ENCODE measurements at places on chromosomes 11 and 22. TPM values are rescaled to one million over a fixed set of nuclear protein-coding genes. Genes with fewer than 3 reads are reported as not detected.

DNA sequence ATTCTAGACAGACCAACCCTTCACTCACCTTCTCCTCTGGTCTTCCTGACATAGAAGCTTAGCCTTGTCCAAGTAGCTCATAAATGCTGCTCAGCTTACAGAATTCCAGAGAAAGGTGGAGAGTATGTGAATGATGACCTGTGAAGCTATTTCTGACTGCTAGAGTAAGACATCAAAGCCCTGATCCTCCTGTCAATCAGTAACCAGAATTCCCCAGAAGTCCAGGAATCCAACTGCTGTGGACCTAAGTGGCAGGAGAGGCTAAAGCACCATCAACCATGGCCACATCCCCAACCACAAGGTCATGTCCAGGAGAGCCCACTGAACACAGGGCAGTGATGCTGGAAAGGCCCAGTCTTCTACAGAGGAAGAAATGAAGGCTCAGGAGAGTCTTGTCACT lies 2.6 kb downstream of the OR51G2 start:
- no peak for DNase-seq

DNA sequence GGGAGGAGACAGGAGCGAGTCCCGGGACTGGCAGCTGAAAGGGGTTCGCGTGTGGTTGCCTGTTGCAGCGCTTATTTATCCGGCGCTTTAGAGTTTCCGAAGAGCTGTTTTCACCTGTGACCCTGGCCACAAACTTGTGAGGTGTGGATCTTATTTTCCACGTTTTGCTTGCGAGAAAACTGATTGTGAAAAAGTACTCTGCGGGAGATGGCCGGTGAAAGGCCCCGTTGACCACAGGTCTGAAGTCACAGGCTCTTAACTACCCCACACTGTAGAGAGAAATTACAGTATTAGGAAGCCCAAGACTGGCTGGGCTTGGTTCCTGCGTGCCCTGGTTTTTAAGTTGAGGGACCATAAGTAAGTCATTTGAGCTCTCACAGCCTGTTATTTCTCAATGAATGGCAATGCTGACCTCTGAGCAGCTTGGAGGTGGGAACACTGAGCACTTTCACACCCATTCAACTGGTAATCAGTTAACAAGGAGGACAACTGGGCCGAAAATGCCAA lies 379 bp upstream of the RAB38 start:
- no peak for DNase-seq

- no peak for DNase-seq
These were observed 615.2 kb downstream of the BRD1 start for GRCh38 chr22:49212466-49212865.

Gene NXPE2
- not detected for total RNA-seq

- DNase-seq = no peak
These were observed 50.5 kb downstream of the RBX1 start for GRCh38 chr22:41001722-41002122.

GRCh38 chr11:69545976-69546617 lies 64.6 kb downstream of the LINC01488 start:
- DNase-seq = no peak

- no peak for DNase-seq
These were observed 71.5 kb upstream of the SORL1-AS1 start for GRCh38 chr11:121524233-121524631.

- no peak for DNase-seq
These were observed 16.9 kb downstream of the SAAL1 start for GRCh38 chr11:18088966-18089365.

Gene SORL1
- 4.7 TPM for total RNA-seq

DNA sequence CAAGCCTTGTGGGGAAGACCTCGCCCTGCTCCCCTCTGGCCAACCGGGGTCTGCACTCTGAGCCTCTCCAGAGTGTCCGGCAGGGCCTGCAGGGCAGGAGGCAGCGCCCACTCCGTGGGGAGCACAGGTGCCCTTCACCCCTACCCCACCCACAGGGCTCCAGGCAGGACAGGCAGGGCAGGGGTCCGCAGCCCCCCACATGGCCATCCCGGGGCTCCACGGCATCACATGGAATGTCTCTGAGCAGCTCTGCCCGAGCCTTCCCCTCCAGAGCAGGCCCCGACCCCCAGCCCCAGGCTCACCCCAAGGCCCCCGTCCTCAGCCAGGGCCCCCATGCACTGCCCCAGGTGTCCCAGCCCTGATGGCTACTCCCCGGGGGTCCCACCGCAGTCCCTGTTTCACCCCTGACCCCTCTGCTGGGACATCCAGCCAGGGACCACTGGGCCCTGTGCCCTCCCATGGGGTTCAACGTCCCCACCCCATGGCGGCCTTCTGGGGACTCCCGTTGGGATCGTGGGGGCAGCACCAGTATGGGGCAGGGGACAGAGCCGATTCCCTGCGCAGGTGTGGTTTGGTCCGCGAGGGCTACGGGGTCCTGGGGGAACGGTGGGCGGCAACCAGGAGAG lies 77.7 kb downstream of the BRD1 start:
- no peak for DNase-seq

DNA sequence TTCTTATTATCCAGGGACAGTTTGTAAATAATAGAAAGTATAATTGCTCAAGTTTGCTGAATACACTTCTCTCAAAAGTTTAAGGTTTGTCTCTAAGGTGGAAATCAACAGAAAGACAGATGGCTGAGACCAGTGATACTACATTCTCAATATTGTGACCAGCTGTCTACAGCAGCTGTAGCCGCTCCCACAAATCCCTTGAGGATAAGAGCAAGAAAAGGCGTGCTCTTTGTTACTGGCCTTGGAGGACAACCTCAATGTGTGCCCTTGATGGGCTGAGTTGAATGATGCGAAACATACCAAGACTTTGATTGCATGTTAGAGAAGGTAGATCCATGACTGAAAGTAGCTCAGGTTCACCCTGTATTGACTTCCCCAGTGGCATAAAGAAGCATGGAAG lies 6.1 kb downstream of the OR6M1 start:
- no peak for DNase-seq

GRCh38 chr11:2015025-2015424 lies 17.4 kb upstream of the H19 start:
- no peak for DNase-seq

- DNase-seq = no peak
These were observed 90.3 kb upstream of the BID start for GRCh38 chr22:17864398-17865182.

DNA sequence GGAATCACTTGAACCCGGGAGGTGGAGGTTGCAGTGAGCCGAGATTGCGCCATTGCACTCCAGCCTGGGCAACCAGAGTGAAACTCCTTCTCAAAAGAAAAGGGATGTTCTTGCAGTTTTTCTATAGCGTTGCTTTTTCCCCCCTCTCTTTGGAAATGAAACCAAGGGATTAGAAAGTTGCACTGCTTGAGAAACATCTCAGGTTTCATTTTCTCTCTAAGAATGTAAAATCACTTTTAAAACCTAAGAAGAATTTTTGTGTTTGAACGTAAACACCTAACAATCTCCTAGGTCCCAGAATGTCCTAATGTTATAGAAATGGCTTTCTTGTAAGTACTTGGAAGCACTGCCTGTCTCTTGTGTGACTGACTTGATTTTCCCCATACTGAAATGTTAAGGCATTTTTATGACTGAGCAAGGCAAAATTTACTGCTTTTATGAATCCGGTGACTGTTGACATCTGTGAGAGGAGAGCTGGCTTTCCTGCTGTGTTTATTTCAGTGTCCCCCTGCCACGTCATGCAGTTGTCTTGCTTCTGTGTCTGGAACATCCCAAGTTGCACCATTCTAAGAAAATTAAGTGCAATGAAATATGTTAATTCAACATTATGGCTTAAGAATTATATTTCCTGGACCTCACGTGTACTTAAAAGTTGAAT lies 37.7 kb downstream of the NF2 start:
- DNase-seq = no peak

Gene SERPING1
- total RNA-seq = 118 TPM

DNA sequence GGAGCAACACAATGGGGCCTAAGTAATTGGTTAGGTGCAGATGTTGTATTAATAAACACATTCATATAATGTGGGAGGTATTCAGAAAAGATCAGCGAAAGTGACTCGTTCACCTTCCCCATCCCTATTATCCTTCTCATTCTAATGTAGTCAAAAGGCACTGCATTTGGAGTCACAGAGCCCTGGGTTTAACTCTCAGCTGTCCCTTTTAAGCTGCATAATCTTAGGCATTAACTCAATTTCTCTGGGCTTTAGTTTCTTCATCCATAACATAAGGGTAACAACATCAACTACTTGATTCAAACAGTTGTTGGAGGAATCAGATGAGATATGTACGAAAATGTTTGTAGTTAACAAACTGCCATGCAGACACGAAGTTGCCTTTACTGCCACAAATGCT lies 187.6 kb upstream of the PITPNB start:
- DNase-seq = no peak

Gene INPP5J
- total RNA-seq = 15.4 TPM

Gene C11orf91
- total RNA-seq = not detected

Gene CDC42EP1
- 15.4 TPM for total RNA-seq

DNA sequence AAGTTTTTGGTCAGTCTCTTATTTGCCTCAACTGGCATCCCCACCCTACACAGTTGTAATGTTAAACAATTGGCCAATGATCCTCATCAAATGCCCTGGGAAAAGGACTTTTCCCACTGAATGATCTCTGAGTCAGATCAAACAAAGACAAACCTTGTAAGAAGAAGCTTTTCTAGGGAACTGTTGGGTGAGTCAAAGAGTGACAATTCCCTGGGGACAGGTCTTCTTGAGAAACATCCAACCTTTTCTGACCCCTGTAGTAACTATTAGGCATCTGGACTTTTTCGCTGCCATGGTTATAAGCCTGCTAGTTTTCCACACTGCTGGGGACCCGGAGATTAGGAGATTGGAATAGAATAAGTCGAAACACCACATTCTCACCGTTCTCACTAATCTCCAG lies 789.8 kb upstream of the API5 start:
- no peak for DNase-seq

GRCh38 chr11:76657187-76658170 lies 13.1 kb downstream of the LRRC32 start:
- peak; percentile 34 for DNase-seq

Gene CHRNA10
- 1.6 TPM for total RNA-seq

All from Right ventricle myocardium superior (tissue), 1 donor.